ENCODE measurements at places on chromosomes 3 and 15.

- no peak for DNase-seq
These were observed 11.1 kb downstream of the SIAH2 start for GRCh38 chr3:150751781-150752263.

DNA sequence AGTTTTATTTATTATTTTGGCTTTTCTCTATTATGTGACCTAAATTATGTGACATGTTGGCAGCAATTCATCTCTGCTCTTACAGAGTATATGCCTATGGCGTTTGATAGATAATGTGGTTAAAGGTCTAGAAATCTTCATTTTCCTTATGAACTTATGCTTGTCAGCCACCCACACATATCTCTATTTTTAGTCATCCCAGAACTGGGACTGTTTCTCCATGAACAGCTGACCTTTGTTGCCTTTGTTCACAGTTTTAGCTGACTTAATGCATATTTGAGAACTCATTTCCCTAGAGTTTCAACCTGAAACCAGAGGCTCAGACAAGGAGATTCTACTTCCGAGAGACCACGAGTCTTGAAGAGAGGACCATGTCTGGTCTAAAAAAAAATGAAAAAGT is 176.5 kb downstream of the RAP2B start:
- DNase-seq, result no peak

- DNase-seq, result no peak
These were observed 564.7 kb downstream of the ROBO1 start for GRCh38 chr3:79203144-79203519.

DNA sequence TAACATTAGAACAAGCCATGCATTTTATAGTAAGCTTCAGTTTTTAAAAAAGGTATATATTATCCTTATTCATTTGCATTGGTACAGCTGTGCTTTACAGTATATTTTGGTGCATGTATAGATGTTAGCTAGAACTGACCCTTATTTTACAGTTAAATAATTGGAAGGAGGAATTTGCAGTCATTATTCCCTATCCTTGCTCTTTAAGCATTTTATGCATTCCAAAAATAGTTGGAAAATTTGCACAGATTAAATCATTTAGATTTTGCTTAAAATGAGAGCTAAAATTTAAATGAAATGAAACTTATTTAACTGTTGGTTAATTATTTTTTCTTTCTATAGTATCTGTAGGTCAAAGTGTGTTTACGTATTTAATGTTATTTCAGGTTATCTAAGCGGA is 667.1 kb downstream of the NAALADL2 start:
- no peak for DNase-seq

- peak; percentile 83 for DNase-seq
These were observed 324.2 kb upstream of the TGFBR2 start for GRCh38 chr3:30282154-30282696.

- no peak for DNase-seq
These were observed 104.2 kb downstream of the MYH15 start for GRCh38 chr3:108406063-108406660.

DNA sequence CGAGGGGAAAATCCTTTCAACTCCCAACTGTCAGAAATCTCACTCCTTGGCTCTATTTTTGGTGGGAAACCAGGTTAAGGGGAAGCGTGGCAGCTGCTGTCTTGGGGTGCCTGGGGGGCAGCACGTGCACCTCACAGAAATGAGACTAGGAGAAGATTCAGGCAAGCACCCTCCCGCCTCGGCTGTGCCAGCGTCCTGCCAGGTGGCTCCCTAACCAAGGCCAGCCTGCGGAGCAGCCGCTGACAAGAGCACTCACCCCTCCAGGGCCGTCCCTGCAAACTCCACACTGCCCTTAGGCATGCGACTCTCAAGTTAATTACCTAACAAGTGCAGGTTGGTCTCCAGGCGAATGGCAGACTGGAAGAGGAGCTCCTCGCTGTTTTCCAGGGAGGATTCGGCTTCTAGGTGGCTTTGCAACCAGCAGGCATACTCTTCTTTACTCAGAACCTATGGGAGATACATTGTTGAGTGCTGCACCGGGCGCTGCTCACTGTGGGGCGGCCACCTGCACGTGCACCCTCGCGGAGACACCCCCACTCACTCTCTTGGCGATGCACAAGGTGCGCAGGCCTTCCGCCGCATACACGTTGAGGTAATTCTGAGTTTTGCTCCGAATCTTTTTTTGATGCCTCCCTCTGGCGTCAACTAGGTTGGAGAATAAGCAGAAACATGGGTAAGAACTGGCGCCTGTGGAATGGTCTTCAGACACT is 155.3 kb downstream of the ATP10A start:
- no peak for DNase-seq

DNA sequence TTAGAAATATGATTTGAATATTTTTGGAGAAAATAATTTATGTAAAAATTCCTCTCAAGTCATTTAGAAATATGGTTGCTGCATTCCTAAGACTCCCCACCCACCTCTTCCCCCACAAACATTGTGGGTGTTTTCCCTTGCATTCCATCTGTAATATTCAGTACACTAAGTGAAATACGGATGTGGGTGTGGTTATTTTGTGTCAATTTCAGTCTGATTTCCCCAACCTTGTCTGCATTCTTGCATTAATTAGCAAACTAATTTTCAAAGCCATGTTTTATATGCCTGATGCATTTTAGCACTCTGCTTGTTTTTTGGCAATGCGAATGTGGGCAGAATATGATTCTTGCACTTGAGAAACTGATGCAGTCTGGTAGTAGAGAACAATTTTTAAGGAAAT is 408.3 kb upstream of the RGMA start:
- DNase-seq, result no peak

GRCh38 chr15:101496198-101496986 is 6.9 kb upstream of the PCSK6 start:
- DNase-seq, result no peak

GRCh38 chr3:195753581-195753980 is 32.8 kb downstream of the MUC20 start:
- DNase-seq, result no peak

DNA sequence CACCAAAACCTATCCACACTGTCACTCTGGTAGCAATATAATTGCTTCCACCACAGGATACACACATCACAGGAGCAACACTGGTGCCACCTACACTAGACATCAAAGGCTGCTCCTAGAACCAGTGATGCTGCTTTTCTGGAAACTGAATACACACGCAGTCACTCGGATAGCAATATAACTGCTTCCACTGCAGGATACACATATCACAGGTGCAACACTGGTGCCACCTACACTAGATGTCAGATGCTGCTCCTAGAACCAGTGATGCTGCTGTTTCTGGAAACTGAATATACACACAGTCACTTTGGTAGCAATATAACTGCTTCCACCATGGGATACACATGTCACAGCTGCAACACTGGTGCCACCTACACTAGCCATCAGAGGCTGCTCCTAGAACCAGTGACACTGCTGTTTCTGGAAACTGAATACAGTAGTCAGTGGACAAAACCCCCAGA is 6.9 kb upstream of the TNFSF10 start:
- DNase-seq, result no peak

GRCh38 chr15:41072013-41072412 is 44.1 kb downstream of the INO80 start:
- DNase-seq, result no peak

- DNase-seq, result no peak
These were observed 13.3 kb downstream of the RNF123 start for GRCh38 chr3:49702672-49703071.

- no peak for DNase-seq
These were observed 74.0 kb downstream of the FBN1 start for GRCh38 chr15:48571510-48571909.

GRCh38 chr3:25578059-25578458 is 86.6 kb downstream of the TOP2B start:
- DNase-seq, result no peak

DNA sequence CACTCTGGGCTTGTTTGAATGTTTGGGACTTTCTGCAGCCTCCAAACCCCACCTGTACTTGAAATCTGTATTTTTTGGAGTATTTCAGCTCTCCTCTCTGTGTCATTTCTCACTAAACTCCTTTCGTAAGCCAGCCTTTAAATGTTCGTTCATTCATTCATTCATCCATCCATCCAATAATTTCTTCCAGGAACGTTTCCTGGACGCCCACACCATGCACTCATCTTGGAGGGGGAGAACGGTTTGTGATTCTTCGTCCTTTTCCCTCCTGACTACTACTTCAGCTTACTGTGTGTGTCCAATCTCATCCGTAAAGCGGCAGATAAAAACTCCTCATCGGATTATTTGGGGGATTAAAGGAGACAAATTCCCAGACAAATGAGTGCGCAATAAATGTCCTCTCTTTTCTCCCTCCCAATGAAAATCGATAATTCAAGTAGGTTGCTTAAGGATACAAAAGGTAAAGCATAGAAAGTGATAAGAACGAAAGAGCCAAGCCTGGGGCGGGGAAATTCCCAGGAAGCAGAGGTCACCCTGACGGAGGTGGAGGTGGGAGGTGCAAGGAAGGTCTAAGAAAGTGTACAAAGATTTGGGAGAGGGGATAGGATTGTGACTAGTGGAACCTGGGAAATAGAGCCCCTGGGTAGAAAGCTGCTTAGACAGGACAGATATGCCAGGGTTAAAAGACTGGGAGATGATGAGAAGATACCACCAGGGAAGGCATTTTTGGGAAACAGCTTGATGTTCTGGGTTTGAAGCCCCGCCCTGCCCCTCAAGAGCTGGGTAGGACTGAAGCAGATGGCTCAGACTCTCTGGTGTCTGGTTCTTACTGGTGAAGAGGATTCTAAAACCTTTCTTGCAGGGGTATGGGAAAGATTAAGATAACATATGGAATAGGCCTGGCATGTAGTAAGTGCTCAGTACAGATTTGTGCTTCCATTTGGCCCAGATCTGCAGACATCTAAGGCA is 896 bp upstream of the KLHL25 start:
- no peak for DNase-seq

- no peak for DNase-seq
These were observed 13.0 kb downstream of the MEF2A start for GRCh38 chr15:99578809-99579208.

DNA sequence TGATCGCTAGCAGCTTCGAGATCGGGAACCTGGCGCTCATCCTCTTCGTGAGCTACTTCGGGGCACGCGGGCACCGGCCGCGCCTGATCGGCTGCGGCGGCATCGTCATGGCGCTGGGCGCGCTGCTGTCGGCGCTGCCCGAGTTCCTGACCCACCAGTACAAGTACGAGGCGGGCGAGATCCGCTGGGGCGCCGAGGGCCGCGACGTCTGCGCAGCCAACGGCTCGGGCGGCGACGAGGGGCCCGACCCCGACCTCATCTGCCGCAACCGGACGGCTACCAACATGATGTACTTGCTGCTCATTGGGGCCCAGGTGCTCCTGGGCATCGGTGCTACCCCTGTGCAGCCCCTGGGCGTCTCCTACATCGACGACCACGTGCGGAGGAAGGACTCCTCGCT is 62.5 kb downstream of the SLCO3A1 start:
- no peak for DNase-seq

DNA sequence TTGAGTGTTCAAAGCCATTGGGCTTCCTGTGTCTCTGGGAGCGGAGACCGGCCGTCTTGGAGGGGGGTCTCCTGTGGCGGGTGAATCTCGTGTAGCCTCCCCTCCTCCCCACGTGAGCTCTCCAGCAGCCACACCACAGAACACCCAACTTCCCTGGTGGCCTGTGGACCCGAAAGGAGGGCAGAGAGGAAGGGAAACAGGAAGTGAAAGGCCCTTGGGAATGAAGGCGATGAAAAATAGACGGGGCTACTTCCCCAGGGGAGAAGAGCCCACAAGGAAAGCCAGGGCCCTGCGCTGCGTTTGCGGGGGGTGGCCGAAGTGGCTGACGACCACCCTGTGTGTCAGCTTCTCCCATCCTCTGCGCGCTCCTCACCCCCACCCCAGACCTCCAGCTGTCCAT is 5.4 kb downstream of the ANKRD63 start:
- DNase-seq, result no peak

DNA sequence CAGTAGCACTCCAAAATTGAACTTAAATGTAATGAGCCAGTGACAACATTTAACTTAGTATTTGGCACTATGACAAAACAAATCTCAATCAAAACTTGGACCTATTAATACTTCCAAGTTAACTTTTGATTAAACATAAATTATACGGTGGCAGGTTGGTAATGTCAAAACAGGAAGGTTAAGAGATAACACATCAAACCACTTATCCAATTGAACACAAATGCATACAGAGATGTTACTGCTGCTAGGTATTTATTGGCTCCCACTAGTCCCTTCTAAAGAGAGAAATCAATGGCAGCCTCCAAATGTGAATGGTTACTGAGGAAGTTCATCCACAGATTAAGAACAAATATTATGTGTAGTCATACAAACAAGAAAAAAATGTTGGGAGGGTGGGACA is 1.8 kb downstream of the GSK3B start:
- no peak for DNase-seq

- DNase-seq, result no peak
These were observed 51.0 kb downstream of the ALCAM start for GRCh38 chr3:105417525-105418289.

DNA sequence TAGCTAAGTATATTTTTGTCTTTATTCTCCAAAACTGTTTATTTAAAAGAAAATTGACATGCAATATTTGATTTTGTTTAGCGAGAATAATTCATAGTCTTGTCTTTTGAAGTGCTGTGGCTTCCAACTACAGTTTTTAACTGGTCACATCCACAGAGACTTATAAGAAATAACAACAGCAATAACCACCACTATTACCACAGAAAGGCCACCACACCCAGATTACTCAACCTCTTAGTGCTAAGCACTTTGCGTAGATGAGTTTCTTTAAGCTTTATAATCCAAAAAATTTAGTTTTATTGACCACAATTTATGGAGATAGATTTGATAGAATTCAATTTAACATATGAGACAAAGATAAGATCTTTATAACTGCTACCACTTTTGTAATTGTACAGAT is 468.4 kb upstream of the UBE2E2 start:
- no peak for DNase-seq

GRCh38 chr3:129077222-129077621 is 16.6 kb downstream of the GP9 start:
- DNase-seq, result no peak

GRCh38 chr15:90883976-90884718 is at the start of gene FES:
TSS of gene FES (plus strand) at chr15:90884504. CDS start at chr15:90885046, 542 bp downstream.
- no peak for DNase-seq

DNA sequence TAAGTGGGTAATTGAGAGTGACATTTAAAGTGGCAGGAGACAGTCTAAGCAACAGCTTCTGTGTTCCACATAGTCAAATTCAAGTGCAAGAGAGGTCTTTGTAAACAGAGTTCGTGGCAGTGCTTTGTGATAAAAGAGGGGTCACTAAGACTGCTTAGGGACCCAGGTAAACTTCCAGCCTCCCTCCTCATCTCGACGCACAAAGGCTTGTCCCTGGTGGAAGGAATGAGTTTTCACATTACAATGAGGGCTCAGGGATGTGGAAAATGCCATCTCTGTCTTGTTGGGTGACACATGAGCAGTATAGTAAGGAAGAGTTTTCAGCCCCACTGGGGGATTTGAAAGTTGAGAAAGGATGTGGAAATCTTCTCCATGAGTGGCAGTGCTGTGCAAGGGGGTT is 7.3 kb downstream of the GMNC start:
- no peak for DNase-seq
